ENCODE measurements at places on chromosomes 4 and X. TPM values are rescaled to one million over a fixed set of nuclear protein-coding genes. Genes with fewer than 3 reads are reported as not detected.

DNA sequence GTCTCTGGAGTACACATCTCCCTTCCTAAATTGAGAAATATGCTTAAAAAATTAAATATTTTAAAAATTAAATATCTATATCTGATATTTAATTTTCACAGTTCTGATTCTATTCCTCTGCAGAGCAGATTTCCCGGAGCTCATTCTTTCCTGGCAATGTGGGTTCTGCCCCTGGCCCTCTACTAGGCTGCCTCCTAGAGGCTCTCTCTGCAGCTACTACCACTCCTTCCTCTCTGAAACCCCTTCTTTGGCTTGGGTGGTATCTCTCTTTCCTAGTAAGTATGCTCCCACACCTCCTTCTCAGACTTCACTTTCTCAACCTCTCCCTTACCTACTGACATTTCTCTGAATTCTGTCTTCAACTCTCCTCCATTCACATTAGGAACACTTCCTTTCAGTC is 45.3 kb downstream of the RPGR start:
- no peak for DNase-seq

GRCh38 chr4:95831166-95831565 is 8.7 kb upstream of the PDHA2 start:
- no peak for DNase-seq

- DNase-seq, result no peak
Observed at GRCh38 chrX:10054396-10054795, 87.2 kb downstream of the CLDN34 start.

The DAPP1 gene
- not detected for total RNA-seq

The SSX2B gene
- total RNA-seq, result not detected

The VSIG1 gene
- total RNA-seq, result not detected

The PASD1 gene
- total RNA-seq, result not detected
